ENCODE measurements at places on chromosomes 2 and 18. TPM values are rescaled to one million over a fixed set of nuclear protein-coding genes. Genes with fewer than 3 reads are reported as not detected.

DNA sequence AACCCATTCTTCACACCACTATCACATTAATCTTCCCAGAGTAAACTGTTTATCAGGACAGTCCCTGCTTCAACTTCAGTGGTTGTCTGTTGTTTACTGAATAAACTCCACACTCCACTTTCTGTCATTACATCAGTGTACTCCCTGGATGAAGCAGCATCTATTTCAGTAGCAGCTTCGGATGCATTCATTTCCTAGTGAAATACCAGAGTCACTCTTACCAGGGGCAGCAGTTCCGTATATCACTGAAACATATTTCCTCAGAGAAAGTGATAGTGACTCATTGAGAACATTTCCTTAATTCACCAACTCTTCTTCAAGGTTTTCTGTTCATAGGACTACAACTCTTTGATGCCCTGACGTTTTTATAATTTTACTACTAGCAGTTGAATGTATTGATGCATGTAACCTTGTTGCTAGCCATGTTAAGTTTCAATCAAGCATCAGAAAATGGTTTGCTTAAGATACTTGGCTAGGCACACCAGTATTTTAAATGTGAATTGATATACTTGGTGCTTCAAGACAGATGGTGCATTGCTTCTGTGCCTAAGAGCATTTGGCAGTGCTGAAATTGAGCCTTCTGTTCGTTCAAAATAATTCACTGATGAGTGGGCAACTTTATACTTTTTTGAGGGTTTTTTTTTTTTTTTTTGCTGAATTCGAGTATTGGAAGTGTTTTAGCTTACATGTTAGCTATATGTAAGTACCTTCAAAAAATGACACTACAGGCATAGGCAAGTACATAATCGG lies 92.3 kb downstream of the UBE2E3 start:
- H3K4me1 ChIP-seq = peaks cover 8% of the 10 kb centered on the region
- peak; percentile 24 for DNase-seq
- no peak overlapping the region for H3K4me3 ChIP-seq
- no peaks in the 10 kb centered on the region for H3K27me3 ChIP-seq

GRCh38 chr2:113966832-113967231 lies 76.9 kb downstream of the ACTR3 start:
- H3K36me3 ChIP-seq = no peaks in the 10 kb centered on the region
- peak; percentile 21 for DNase-seq
- no peak overlapping the region for H3K27ac ChIP-seq
- peaks cover 9% of the 10 kb centered on the region for H3K4me1 ChIP-seq

GRCh38 chr2:72415781-72416475 lies 268.3 kb upstream of the CYP26B1 start:
- H3K4me1 ChIP-seq = no peaks in the 10 kb centered on the region
- no peak overlapping the region for H3K27ac ChIP-seq
- H3K4me3 ChIP-seq = no peak overlapping the region
- no peaks in the 10 kb centered on the region for H3K36me3 ChIP-seq
- no peak for DNase-seq
- no peaks in the 10 kb centered on the region for H3K27me3 ChIP-seq

GRCh38 chr2:181262782-181263181 lies 194.4 kb upstream of the ITGA4 start:
- H3K36me3 ChIP-seq = no peaks in the 10 kb centered on the region
- no peak overlapping the region for H3K4me3 ChIP-seq
- no peak overlapping the region for H3K27ac ChIP-seq
- DNase-seq = no peak
- H3K27me3 ChIP-seq = no peaks in the 10 kb centered on the region
- H3K4me1 ChIP-seq = no peaks in the 10 kb centered on the region

Gene TSHZ1
- 4.3 TPM for total RNA-seq

Gene HRH4
- total RNA-seq = under 0.01 TPM

Measured in fibroblast of lung (primary cell).